Fibroblast of the aortic adventitia (primary cell): ENCODE measurements at places on chromosomes 7 and 10. TPM values are rescaled to one million over a fixed set of nuclear protein-coding genes. Genes with fewer than 3 reads are reported as not detected.

The IFIT1B gene
- total RNA-seq, result not detected in 2 replicates

The SLC26A4 gene
- total RNA-seq, result 0.65 and 1.8 TPM in 2 replicates

The ZNF365 gene
- 0.41 and 7.2 TPM in 2 replicates for total RNA-seq

The NPFFR1 gene
- total RNA-seq, result not detected in 2 replicates

The FOXP2 gene
- total RNA-seq, result 3.9 and 17.4 TPM in 2 replicates

The CCDC172 gene
- not detected in 2 replicates for total RNA-seq

The AKR1C8 gene
- not detected in 2 replicates for total RNA-seq

The CNPY1 gene
- total RNA-seq, result not detected in 2 replicates
